ENCODE measurements at places on chromosomes 1 and 21. TPM values are rescaled to one million over a fixed set of nuclear protein-coding genes. Genes with fewer than 3 reads are reported as not detected.
A peak's percentile ranks its signal among the peaks of the same experiment; 100 is the strongest.

The NLRP3 gene
- total RNA-seq = not detected

The GREM2 gene
- total RNA-seq = 0.34 TPM

The TMEM51 gene
- total RNA-seq = 16.6 TPM

The SPAG17 gene
- total RNA-seq = 0.27 TPM

The MCOLN2 gene
- 3.1 TPM for total RNA-seq

The GTF2B gene
- total RNA-seq = 38.4 TPM

DNA sequence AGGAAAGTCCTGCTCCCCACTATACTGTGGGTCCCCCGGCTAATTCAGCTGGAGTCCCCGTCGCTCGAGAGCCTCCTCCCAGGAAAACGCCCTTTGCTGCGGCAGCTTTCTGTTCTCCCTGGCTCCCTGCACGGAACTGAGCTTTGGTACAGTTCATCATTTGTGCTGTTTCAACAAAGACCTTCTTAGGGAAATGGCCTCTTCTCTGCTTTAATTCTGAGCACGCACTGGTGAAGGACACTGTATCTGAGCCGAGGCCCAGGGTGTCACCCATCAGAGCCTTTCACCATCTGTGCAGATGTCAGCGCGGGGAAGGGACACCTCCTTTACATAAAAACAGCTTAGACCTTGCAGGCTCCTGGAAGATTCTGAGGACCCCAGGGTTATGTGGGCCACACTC lies 13.5 kb upstream of the PEX10 start:
- DNase-seq = no peak

DNA sequence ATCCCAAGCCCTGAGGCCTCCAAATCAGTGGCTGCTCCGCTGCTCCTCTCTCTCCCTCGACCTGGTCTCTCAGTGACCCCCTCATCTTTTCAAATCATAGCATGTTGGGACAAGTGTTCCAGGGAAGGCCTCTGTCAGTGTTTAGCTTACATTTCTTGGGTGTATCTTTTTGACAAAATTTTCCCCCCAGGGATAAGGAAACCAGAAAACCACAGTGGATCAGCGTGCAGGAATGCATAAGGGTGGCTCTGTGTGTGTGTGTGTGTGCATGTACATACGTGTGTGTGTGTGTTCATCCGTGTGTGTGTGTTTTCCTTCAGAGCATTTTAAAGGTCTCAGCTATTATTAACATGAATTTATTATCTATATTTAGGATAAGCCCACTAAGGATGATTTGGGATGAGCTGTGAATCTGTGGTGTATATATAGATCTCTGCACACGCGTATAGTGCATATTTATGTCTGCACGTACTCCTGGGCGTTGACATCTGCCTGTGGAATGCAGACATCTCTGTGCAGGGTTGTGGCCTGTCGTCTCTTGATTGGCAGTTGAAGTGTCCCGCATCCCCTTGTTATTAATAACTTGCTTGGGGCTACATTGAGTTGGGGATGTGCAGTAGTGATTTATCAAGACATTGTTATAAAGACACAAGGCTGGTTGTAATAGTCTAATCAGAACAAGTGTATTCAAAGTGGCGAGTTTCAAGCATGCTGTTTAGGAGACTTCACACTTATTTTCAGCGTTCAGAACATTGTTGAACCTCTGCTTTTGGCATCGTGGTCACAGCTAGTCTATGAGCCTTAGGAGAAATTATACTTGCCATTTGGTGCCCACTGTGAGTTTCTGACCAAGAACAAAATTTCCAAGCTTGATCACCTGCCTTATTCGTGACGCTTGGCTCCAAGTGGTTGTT lies 55.6 kb downstream of the GALNT2 start:
- no peak for DNase-seq

GRCh38 chr1:218392780-218393179 lies 47.6 kb downstream of the TGFB2 start:
- DNase-seq = no peak

DNA sequence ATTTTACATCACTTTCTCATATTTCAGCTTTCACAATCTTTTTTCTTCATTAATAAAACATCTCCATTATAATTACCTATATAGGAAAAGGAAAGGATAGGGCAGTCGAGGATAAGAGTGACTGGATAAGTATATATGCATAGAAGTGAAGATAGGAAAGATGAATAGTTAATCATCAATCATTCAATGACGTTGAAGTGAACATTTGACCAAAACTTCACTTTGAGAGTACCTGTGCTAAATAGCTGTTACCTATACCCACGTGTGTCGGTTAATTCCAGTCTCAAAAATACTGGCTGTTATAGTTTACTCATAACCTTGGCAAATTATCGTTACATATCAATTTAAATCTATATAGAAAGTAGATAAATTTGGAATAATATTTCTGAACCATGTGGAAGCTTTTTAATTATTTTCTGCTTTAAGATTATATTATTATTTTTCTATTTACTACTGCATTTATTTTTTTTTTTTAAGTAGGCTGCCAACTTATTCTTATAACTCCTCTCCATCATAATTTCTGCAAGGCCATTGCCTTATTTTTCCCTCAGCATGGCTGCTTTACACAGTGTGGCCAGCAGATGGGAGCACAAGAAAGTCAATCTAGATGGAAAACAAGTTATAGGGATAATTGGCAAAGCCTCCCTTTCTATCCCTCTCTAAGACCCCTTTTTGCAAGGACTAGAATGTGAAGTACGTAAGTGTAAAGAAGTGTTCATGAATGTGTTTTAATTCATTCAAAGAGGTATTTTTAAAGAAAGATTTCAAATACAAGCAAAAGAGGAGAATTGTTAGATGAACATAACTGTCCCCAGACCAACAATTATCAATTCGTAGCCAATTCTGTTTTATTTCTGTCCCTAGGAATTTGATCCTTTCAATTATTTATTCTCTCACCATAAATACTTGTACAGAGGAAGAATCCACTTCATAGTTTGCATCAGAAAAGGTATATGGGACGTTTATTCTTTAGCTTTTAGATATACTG lies 290.4 kb downstream of the KCNT2 start:
- DNase-seq = peak; percentile 26

GRCh38 chr1:22366346-22366745 lies 85.3 kb upstream of the ZBTB40 start:
- no peak for DNase-seq

GRCh38 chr1:87307306-87307705 lies 21.4 kb upstream of the LMO4 start:
- no peak for DNase-seq

- no peak for DNase-seq
These were observed 2.0 kb downstream of the MRPL24 start for GRCh38 chr1:156738916-156739315.

DNA sequence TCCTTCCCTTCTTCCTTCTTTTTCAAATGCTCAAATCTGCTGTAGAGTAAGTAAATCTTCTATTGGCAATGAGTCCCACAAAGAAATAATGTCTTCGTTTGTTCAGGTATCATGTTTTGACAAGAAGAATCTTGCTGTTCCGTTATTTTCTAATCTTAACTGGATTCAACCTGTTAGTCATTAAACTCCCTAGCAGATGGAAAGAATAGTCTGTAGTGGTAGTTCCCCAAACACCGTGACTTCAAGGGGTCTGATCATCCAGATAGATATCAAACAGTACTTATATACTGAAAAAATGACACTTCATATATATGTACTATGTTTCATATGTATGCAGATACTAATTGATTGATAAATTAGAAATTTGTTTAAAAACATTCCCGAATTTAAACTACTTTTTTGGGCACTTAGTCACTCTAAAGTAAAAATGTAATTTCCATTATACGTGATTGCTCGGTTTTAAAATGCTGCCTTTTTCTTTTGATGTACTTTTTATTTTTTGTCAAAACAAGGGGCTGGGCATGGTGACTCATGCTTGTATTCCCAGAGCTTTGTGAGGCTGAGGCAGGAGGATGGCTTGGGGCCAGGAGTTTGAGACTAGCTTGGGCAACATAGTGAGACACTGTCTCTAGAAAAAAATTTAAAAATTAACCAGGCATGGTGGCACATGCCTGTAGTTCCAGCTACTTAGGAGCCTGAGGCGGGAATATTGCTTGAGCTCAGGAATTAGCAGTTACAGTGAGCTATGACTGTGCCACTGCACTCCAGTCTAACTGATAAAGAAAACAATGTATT lies 335.7 kb upstream of the SNX7 start:
- peak; percentile 94 for DNase-seq

DNA sequence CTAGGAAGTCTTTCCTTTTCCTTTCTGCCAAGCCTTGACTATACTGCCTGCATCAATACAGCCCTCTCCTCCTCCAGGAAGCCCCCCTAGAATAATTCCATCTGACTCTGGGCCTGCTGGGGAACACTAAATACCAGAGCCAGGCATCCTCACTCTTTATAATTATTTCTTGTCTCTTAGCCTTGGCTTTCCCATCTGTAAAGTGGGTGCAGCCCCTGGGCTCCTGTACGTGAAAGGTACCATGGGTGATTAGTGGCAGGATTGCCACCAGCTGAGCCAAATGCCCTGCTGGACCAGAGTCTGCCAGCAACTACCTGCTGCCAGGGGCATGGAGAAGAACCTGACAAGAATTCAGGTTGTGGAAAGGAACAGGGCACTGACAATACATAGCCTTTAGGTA lies 58.7 kb downstream of the LGR6 start:
- no peak for DNase-seq

GRCh38 chr1:83497563-83497962 lies 501.4 kb downstream of the TTLL7 start:
- no peak for DNase-seq

GRCh38 chr1:172269084-172269483 lies 151.4 kb upstream of the C1orf105 start:
- no peak for DNase-seq

- no peak for DNase-seq
These were observed 88.8 kb downstream of the STUM start for GRCh38 chr1:226637147-226637935.

DNA sequence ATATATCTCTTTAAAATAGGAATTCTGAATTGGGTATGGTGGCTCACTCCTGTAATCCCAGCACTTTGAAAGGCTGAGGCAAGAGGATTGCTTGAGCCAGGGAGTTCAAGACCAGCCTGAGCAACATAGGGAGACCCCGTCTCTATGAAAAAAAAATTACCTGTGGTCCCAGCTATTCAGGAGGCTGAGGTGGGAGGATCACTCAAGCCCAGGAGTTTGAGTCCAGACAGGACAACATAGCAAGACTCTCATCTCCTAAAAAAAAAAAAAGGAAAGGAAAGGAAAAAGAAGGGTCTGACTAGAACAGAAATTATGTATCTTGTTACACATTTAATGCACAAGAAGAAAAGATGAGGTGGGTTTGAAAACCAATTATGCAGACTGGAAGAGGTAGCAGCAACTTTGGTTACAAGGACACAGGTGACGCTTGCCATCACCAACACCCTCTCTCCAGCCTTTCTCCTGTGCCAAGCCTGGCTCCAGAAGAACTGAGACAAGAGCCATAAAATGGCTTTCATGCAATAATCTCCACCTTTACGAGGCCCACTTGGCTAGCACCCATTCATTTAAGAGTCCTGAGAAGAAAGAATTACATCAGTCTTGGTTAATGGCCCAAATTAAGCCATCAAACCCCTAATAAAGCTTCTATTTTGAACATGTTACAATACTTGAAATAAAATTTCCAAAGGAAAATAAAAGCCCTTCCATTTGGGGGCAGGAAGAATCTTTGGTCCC lies 4.8 kb upstream of the SELENBP1 start:
- DNase-seq = no peak

GRCh38 chr1:4529446-4530165 lies 124.8 kb upstream of the AJAP1 start:
- no peak for DNase-seq

- DNase-seq = no peak
These were observed 53.4 kb downstream of the MPZL1 start for GRCh38 chr1:167775178-167775577.

DNA sequence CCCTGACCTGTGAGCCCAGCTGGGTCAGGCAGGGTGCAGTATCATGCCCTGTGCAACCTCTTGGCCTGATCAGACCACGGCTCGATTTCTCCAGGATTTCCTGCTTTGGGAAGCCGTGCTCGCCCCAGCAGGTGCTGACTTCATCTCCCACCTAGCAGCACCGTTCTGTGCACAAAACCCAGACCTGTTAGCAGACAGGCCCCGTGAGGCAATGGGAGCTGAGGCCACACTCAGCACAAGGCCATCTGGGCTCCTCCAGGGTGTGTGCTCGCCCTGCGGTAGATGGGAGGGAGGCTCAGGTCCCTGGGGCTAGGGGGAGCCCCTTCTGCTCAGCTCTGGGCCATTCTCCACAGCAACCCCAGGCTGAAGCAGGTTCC lies 29.6 kb downstream of the SLC19A1 start:
- no peak for DNase-seq

GRCh38 chr1:17637055-17637454 lies 97.6 kb downstream of the ARHGEF10L start:
- DNase-seq = no peak

DNA sequence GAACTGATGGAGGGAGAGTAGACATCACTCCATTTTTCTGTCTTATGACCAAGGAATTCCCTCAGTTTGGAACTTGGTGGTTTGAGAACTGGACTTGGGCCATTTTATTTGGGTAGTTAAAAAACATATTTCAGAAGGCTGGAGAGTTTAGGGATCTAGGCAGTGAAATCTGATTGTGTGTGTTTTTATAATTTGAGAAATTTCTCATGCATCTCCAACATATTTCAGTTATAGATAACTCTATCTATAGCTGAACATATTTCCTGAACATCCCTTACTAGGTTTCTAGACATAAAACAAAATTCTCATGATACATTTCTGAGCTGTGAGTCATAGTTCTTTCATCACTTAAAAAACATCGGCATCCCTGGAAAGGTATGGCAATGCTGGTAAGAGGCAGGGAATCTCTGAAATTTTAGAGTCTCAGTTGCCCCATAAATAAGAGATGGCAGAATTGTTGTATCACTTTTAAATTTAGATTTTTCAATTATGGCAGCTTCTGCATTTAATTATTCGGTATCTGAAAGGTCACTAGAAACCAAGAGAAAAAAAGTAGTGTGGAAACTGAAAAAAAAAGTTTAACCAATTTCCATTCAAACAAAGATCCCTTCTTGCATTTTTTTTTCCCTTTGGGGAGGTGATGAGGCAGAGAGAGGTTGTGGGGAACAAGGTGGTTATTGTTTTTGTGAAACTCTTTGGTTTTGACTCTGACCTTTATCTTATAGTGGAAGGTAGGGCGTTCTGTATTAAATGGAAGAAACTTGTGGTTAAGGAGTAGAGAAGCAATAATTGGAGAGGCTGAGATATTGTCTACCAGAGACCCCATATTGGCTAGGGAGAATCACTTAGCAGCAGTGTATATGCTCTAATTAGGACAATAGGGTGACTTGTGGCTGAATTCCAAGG lies 102.9 kb downstream of the FASLG start:
- DNase-seq = no peak

GRCh38 chr1:112439592-112439991 lies 43.6 kb downstream of the CTTNBP2NL start:
- DNase-seq = no peak

Data from Caki2 (cell line).